ENCODE measurements at places on chromosomes 5 and 9.

GRCh38 chr5:127867022-127867783, 164.0 kb downstream of the CCDC192 start:
- no peaks in the 10 kb centered on the region for H3K4me1 ChIP-seq
- DNase-seq = no peak
- no peak overlapping the region for H3K4me3 ChIP-seq
- H3K36me3 ChIP-seq = no peaks in the 10 kb centered on the region
- H3K27me3 ChIP-seq = no peaks in the 10 kb centered on the region

DNA sequence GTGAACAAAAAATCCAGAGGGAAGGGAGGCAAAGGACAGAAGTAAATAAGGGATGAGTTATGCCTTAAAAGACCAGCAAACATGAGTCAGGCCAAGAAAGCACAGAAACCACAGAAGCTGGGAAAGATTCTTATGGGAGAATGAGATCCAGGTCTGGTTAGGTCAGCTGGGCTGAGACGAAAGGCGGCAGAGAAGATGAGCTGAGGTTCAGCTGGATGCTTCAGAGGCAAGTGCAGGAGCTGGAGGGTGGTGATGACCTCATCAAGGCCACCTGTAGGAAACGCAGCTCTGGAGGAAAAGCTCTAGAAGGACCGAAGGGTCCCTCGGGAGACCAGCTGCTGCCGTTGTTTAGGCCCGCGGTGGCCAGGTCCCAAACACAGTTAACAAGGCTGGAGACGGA, 152.0 kb downstream of the MYO10 start:
- H3K4me1 ChIP-seq = peaks cover 9% of the 10 kb centered on the region
- no peaks in the 10 kb centered on the region for H3K36me3 ChIP-seq
- no peak for DNase-seq
- no peak overlapping the region for H3K4me3 ChIP-seq

- no peaks in the 10 kb centered on the region for H3K27me3 ChIP-seq
- H3K36me3 ChIP-seq = no peaks in the 10 kb centered on the region
- H3K4me1 ChIP-seq = no peaks in the 10 kb centered on the region
- DNase-seq = no peak
Measured at GRCh38 chr9:30928045-30928444, 1456.4 kb upstream of the ACO1 start.

DNA sequence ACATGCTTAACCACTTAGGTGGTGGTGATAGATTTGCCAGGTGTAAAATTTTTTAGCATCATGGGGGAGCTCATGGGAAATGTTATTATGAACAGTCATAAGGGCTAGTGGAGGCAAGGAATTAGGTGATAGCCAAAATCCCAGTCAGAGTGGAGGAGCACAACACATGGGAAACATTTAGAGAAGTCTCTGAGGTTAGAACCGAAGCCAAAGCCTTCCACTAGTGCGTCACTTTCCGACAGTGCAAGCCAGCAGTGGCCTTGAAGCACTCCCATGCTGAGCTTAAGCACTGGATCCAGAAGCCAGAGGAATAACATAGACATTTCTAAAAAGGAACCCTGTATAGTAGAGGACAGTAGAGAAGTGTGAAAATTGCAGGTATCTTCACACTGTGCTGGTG, 101.5 kb upstream of the SNX2 start:
- H3K36me3 ChIP-seq = no peaks in the 10 kb centered on the region
- no peaks in the 10 kb centered on the region for H3K27me3 ChIP-seq
- no peak overlapping the region for H3K4me3 ChIP-seq
- DNase-seq = no peak
- no peak overlapping the region for H3K27ac ChIP-seq

DNA sequence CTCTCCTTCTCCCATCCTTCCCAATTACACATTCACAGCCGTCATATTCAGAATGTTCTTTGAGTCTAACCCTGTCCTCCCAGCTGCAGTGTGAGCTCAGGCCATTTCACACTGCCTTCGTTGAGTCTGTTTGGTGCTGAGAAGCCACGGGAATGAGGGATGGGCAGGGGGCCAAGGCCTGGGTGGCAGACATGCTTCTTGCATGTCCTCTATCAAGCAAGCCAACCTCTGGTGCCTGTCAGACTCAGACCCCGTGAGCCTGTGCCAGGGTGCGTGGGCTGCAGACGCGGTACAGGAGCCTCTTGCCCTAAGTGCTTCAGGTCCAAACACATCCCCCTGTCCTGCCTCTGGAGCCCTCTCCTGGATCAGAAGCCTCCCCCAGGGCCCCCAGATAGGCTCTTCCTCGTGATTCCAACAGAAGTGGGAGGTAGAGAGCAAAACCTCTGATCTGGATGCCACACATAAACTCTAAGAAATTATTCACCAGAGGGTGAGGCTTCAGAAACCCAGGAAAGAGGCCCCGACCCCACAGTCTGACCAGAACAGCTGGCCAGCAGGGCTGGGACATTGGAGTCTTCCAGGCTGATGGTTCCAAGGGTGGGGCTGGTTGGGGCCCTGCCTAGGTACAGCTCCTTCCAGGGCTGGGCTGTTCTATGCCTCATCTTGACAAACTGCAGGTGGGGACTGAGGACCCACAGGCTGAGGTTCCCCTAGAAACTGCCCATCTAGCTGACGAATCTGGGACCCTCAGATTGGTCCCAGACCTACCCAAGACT, 46.7 kb upstream of the CDKN2AIPNL start:
- H3K27ac ChIP-seq = no peak overlapping the region
- no peaks in the 10 kb centered on the region for H3K4me1 ChIP-seq
- no peaks in the 10 kb centered on the region for H3K27me3 ChIP-seq
- no peak overlapping the region for H3K4me3 ChIP-seq
- no peaks in the 10 kb centered on the region for H3K36me3 ChIP-seq
- DNase-seq = no peak

GRCh38 chr9:37405764-37406380, 16.6 kb upstream of the GRHPR start:
- no peak for DNase-seq
- H3K36me3 ChIP-seq = no peaks in the 10 kb centered on the region
- H3K27ac ChIP-seq = no peak overlapping the region
- no peak overlapping the region for H3K4me3 ChIP-seq
- no peaks in the 10 kb centered on the region for H3K27me3 ChIP-seq

DNA sequence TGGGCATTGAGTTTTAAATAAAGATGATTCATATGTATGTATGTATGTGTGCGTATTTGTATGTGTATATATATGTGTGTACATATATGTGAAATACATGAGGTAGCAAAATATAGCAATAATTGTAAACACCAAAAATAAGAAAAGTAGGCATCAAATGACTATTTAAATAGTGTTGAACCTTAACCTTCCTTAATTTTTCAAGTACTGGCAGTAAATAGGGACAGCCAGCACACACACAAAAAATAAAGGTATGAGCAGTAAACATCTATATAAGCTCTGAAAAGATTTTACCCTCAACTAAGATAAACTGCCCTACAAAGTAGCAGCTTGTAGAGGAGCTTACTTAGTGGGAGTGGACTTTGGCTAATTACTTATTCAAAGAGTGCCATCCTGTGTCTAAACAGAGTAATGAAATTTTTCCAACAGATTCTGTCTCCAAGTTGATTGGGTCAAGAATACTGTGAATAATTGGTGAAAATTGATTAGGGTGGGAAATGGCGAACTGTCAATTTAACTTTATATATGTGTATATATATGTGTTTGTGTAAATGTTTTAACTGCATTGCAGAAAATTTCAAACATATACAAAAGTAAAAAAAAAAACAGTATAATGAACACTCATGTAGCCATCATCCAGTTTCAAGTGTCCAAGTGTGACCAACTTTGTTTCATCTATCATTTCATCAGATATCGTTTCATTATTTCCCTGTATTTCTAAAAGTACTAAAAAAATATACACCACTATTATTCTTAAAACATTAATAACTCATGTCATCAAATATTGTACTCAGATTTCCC, 2.0 kb upstream of the ADAMTS6 start:
- H3K4me3 ChIP-seq = peak overlapping the region; percentile 56
- DNase-seq = peak; percentile 52
- peaks cover 27% of the 10 kb centered on the region for H3K4me1 ChIP-seq
- peak overlapping the region; percentile 62 for H3K27ac ChIP-seq
- no peaks in the 10 kb centered on the region for H3K36me3 ChIP-seq
- peaks cover 10% of the 10 kb centered on the region for H3K27me3 ChIP-seq

- no peak overlapping the region for H3K27ac ChIP-seq
- no peaks in the 10 kb centered on the region for H3K36me3 ChIP-seq
- no peak for DNase-seq
- peaks cover 17% of the 10 kb centered on the region for H3K4me1 ChIP-seq
- H3K27me3 ChIP-seq = no peaks in the 10 kb centered on the region
Measured at GRCh38 chr9:20625003-20625349, 2.7 kb upstream of the MLLT3 start.

DNA sequence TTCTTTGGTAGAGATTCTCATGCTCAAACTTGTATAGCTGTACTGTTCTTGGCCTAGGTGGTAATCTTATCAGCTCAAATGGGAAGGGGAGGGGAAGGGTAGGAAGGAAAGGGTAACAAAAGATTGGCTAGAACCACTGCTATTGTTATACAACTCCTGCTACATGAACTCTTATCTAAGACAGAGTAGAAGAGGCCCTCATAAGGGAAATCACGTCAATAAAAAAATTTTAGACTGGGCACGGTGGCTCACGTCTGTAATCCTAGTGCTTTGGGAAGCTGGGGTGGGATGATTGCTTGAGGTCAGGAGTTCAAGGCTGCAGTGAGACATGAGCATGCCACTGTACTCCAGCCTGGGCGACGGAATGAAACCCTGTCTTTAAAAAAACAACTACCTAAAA, 15.9 kb downstream of the STOM start:
- no peak for DNase-seq
- H3K27ac ChIP-seq = peak overlapping the region; percentile 54
- no peaks in the 10 kb centered on the region for H3K27me3 ChIP-seq

DNA sequence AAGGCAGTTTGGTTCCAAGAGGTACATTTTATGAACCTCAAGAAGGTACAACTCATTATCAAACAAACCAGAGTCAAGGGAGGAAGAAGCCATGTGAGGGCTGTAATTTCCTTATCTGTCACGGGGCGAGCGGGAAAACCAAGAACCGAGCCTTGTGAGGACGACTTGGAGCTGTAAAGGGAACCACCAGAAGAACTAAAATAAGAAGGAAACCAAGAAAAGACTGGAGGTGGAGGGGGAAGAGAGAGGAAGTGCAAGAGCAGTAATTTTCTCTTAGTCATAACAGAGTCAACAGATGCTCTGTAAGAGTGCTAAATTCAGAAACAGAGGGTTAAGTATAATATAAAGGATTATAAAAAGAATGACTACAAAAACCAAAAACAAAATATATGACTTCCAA, 127.1 kb downstream of the DIRAS2 start:
- H3K27me3 ChIP-seq = peaks cover 4% of the 10 kb centered on the region
- no peaks in the 10 kb centered on the region for H3K4me1 ChIP-seq
- H3K27ac ChIP-seq = no peak overlapping the region
- no peak for DNase-seq

DNA sequence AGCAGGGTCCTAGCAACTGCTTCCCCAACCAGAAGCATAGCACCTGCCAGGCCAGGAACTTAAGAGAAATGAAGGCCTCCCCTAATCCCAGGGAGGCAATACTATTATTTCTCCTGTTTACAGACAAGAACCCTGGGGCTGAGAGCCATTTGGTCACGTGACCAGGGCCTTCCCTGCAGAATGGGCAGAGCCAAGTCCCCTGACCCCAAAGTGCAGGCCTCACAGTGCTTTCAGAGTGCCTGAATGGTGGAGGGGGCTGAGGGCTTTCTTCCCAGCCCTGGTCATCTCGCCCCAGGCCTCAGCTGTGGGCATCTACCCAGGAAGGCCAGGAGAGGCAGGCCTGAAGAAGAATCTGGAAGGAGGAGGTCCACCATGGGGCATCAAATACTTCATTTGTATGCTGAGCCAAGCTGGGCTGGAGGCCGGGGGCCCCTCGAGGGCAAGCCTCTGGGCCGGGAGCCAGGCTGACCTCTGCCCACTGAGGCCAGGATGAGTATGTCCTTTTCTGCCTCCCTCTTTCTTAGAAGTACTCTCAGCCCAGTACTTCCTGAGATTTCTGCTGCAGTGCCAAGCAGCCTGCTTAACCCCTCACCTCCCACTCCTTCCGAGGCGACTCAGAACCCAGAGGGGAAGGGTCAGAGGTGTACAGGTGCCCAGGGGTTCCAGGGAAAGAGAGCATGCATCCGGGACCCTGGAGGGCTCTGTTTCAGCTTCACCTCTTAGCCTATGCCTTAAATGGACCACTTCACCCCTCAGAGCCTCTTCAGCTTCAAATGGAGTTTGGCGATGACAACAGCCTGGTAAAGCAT, 18.9 kb upstream of the DUSP1 start:
- DNase-seq = no peak
- no peaks in the 10 kb centered on the region for H3K4me1 ChIP-seq
- H3K27ac ChIP-seq = no peak overlapping the region
- no peaks in the 10 kb centered on the region for H3K36me3 ChIP-seq
- H3K4me3 ChIP-seq = no peak overlapping the region

DNA sequence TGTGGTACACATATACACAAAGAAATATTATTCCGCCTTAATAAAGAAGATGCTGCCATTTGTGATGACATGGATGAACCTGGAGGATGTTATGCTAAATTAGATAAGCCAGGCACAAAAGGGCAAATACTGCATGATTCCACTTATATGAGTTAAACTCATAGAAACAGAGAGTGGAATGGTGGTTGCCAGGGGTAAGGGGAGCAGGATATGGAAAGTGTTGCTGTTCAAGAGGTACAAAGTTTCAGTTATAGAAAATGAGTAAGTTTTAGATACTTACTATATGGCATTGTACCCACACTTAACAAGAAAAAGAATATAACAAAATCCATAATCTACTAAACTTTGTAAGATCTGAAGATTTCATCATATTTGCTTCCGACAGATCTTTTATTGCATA, 252.2 kb downstream of the SYK start:
- no peak overlapping the region for H3K4me3 ChIP-seq
- H3K27me3 ChIP-seq = no peaks in the 10 kb centered on the region
- no peak overlapping the region for H3K27ac ChIP-seq
- DNase-seq = no peak
- no peaks in the 10 kb centered on the region for H3K4me1 ChIP-seq
- no peaks in the 10 kb centered on the region for H3K36me3 ChIP-seq

DNA sequence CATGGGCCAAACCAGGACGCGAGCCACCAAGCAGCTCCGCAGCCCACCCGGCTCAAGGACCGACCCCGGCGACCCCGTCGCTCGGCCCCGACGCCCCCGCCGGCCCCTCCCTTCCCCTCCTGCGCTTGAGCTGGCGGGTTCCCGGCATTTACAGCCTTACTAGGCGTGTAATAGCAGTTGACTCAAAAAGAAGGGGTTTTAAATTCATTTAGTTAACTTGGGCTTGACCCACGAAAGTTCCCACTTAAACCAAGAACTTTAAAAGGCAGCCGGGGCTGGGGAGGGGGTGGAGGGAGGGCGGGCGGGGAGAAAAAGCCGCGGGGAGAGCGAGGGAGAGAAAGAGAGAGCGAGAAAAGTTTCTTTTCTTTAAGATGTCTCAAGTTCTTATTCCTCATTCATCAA, 636 bp downstream of the PRDM12 start:
- H3K4me3 ChIP-seq = no peak overlapping the region
- H3K4me1 ChIP-seq = peaks cover 53% of the 10 kb centered on the region
- H3K27ac ChIP-seq = no peak overlapping the region
- H3K27me3 ChIP-seq = peaks cover 29% of the 10 kb centered on the region
- no peak for DNase-seq

Measured in CD4-positive, alpha-beta memory T cell (primary cell).